ENCODE measurements at places on chromosomes 2 and 18. TPM values are rescaled to one million over a fixed set of nuclear protein-coding genes. Genes with fewer than 3 reads are reported as not detected.

The SPIRE1 gene
- polyA plus RNA-seq = 11.5 TPM

The CCDC102B gene
- polyA plus RNA-seq = 13.3 TPM

The MYO5B gene
- polyA plus RNA-seq = 1.0 TPM

The COX7A2L gene
- 149 TPM for polyA plus RNA-seq

The ADAM23 gene
- polyA plus RNA-seq = 16.5 TPM

The RGPD4 gene
- not detected for polyA plus RNA-seq

The MALL gene
- polyA plus RNA-seq = 15.8 TPM

GRCh38 chr2:18950361-18950851 lies 361.0 kb upstream of the NT5C1B start:
- DNase-seq = peak; percentile 61

DNA sequence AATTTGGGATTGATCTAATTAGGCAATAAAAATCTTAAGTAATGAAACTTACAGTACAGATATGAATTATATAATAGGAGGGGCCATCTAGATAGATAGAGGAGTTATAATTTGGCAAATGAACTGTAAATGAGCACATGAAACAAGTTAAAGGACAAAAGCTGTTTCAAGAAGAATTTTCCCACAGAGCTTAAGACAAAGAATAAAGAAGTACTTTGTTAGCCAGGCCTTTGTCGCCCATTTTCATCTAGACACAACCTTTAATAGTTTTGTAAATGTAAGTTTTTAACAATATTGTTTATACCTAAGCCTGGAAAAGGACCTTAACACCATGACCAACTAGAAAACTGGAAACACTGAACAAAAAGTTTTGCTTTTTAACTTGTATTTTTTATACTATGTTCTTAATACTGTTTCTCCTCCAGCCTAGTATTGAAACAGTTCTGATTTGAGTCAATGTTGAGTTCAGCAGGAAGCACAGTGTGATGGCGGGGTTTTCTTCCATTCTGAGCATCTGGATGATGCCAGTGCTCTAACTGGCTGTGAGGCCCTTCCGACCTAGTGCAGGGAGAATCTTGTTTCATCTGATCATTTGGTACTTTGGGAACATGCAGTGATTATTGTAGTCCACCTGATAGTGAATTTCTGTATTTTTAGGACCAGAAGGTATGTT lies 37.6 kb downstream of the FARP2 start:
- no peak for DNase-seq

- DNase-seq = peak; percentile 37
These were observed 1.5 kb downstream of the GAREM1 start for GRCh38 chr18:32469190-32469651.

DNA sequence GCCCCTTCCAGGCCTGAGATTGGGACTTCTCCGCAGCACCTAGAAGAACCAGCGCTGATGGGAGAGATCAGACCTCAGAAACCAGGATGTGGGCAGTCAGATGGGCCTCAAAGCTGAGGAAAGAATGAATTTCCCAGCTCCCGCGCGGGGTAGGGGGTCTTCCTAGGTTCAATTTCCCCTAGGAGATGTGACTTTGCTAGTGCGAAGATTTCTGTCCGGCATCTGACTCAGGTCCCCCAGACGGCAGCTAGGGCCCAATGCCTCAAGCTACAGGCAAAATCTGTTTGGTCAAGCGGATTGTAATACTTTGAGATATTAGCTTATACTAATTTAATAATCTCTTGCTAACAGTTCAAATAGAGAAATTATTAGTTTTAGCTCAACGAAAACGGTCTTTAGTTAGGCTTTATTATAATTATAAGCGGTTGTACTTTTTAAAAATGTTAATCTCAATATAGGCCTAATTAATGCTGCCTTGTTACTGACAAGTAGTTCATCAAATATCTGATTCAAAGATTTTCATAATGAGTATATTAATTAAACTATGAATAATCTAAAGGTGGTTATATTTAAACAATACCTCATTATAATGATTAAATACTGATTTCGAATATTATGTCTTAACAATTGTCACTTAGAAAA lies 5.8 kb downstream of the DLX1 start:
- DNase-seq = no peak

- no peak for DNase-seq
These were observed 12.5 kb upstream of the SLC38A11 start for GRCh38 chr2:164967781-164968228.

GRCh38 chr18:53886058-53886457 lies 338.4 kb downstream of the MBD2 start:
- no peak for DNase-seq

DNA sequence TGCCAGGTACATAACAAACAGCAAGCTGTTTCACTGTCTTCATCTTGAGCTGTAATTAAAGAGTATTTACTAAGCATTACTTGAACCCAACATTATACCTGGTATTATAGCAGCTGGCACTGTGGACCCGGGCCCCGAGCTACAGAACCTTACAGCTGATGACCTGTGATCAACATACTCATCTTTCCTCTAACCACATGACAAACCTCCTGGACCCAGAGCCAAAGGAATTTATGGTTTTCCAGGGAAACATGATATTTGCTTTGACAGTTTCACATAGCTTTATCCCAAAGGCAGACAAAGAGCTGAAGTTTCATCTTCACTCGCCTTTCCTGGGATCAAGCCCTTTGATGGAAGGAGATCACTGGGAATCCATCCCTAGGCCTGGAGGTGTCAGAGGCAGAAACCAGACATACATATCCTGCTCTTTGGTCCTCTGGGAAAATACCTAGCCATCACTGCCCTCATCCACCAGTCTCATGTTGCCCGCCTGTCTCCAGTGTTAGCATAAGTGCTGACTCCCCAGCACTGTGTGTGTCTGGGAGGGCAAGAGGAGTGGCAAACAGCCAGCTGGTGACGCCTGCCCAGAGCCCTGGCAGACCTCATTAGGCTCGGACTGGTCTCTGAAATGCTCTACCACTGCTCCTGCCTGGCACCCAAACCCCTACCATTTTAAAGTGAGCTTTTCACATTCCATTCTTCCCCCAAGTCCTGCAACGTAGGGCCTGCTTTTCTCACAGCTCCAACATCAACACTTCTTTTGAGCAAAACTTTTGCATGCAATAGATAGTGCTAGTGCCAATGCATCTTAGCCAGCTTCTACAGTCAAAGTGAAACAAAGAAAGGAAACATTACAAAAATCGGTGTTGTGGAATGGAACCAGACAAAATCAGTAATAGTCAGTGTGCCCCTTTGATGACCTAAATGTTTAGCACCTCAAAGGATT lies 138.8 kb upstream of the CTAGE1 start:
- DNase-seq = no peak

DNA sequence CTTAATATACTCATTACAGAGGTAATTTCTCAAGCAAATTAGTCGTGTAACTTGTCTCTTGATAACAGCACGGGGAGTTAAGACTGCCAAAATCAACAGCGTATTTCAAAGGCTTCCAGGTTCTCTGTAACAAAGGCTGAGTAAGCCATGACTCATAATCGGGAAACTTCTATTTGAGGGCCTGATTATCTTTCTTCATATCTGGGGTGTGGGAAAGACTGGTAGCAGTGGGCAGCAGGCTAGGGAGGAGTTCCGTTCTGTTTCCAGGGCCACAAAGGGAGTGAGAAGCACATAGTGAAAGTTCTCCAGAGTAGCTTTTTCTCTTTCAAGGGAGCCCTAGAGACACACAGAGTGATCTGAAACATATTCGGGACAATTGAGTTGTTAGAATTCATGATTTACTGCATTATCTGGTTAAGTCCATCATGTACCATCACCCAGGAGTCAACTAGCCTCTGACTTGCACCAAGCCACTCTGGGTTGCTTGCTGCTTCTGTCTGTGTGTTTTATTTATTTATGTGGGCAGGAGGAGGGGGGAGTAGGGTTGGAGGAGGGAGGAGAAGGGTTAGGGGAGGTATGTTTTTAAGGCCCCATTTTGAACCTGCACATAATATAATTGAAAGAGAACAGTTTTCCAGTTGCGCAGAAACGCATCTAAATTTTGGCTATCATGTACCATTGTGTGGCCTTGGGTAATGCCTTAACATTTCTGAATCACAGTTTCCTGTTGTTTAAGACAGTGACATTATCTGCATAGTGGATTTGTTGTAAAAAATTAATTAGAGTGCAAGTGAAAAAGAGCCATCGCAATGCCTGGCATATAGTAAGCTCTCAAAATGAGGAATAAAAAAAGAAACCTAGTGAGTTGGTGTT lies 80.5 kb upstream of the ITPRID2 start:
- DNase-seq = no peak

DNA sequence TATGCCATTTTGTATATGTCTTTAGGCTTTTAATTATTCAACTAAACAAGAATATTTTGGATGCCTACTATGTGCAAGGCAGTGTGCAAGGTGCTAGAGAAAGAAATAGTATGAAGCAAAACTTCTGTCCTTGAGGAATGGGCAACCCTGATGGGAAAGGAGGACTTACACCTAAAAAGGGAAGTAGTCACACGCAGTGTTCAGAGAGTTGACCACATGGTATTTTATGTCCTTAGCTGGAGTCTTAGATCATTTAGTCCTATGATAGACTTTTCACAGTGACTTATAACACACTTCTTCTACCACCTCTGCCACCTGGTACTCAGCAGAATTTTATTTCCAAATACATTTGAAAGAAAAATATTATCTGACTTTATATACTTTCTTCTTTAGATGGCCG lies 291.6 kb downstream of the PLCL1 start:
- DNase-seq = no peak

DNA sequence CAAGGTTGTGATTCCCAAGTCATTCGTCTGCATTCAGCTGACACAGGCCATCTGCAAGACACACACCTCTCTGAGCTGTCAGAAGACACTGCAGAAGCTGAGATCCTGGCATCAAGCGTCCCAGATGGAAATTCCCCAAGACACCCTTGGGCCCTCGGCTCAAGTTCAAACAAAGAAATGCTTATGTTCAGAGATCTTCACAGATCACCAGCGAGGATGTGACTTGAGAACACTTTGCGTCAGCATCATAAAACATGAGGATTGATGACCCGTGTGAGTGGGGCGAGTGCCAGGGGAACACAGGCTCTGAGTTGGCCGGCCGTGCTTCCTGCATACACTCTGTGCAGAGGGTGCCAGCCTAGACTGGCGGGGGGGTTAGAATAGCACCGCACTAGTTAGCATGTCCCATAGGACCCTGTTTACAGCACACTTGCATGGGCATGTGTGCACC lies 36.8 kb downstream of the KCNIP3 start:
- DNase-seq = no peak

DNA sequence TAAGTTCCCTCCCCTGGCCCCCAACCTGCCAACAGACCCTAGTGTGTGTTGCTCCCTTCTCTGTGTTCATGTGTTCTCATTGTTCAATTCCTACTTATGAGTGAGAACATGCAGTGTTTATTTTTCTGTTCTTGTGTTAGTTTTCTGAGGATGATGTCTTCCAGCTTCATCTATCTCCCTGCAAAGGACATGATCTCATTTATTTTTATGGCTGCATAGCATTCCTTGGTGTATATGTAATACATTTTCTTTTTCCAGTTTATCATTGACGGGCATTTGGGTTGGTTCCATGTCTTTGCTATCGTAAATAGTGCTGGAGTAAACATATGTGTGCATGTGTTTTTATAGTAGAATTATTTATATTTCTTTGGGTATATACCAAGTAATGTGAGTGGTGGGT lies 602.2 kb downstream of the DSC3 start:
- DNase-seq = no peak

DNA sequence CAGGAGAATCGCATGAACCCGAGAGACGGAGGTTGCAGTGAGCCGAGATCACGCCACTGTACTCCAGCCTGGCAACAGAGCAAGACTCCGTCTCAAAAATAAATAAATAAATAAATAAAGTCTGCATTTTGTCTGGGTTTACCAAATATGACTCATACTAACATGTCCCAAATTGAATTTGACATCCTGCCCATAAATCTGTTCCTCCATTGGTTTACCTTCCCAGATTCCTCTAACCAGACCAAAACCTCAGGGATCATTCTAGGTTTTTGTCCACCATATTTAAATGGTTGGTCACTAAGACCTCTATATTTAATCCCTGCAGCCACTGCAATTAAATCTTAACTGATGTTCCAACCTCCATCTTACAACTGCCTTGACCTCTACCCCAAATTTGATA lies 150.9 kb downstream of the ATAD2B start:
- no peak for DNase-seq

GRCh38 chr2:104975851-104976250 lies 62.0 kb upstream of the MRPS9 start:
- DNase-seq = no peak

GRCh38 chr18:11993264-11993916 lies 12.1 kb downstream of the IMPA2 start:
- DNase-seq = no peak

DNA sequence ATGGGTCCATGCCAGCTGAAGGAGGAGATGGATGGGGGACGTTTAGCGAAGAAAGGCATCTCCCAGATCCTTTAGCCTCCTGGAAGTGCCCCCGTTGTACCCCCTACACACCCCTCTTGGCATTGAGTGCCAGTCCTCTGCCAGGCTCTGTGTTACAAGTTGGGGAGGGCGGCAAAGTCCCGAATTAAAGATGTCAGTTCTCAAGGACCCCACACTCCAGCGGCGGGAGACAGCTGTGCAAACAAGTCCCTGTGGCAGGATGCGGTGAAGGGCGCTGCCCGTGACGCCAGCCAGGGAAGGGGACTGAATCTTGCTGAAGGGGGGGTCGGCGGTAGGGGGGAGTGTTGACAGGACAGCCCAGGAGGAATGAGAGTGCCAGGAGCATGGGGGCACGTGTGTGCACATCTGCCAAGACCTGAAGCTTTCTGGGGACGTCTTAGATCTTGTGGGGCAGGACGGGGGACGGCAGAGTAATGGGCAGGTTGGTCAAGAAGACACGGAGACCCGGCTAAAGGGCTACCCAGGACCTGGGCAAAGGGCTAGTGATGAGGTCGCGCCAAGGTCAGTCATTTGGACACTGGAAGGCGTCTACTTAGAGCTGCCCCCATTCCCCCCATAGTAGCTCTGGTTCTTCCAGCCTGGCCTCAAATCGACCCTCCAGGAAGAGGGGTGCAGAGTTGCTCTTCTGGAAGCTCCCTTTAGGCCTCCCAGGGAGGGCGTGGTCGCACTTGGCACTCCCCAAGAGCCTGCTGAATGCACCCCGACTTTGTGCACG lies 2.8 kb upstream of the CTDSP1 start:
- no peak for DNase-seq

- DNase-seq = peak; percentile 49
These were observed 2.2 kb upstream of the ERMN start for GRCh38 chr2:157327621-157328500.

All from muscle of arm (tissue), 14 donors.